ENCODE measurements at places on chromosomes 13 and 19.

GRCh38 chr13:52161181-52161646 is 1.8 kb upstream of the NEK3 start:
- no peak for DNase-seq

- no peak for DNase-seq
Measured at GRCh38 chr19:16106121-16106520, 5.6 kb upstream of the RAB8A start.

DNA sequence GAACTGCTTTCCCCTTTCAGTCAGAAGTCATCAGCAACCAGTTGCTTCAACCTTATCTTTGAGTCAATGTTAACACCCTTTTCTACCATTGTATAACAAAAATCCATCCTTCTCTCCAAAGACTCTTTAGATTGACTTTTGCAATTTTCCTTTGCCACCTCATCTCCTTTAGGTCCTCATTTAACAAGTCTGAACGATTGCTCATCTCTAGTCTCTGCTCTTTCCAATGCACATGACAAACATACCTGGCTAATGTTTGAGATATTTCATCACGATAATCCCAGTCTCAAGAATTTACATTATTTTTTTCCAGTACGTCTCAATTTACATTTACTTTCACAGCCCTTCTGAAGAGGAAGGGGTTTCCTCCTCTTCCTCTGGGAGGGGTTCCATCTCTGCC is 127.5 kb downstream of the KLF12 start:
- no peak for DNase-seq

DNA sequence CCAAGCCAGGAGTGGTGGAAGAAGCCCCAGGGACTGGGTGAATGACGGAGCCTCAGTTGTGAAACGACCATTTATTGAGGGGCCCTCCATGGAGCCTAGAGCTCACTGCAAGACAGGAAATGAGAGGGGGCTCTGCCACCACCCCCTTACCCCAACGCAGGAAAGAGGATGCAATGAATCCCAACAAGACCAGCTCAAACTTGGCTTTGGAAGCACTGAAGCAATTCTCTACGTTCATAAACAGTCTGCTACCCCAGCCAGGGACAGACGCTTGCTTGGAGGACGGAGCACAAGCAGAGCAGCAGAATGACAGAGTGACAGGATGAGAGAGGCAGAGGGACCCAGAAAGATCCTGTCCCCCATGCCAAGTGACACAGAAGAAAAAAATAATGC is 1.0 kb downstream of the PRKACA start:
- DNase-seq: no peak

- no peak for DNase-seq
Measured at GRCh38 chr19:13640611-13641010, 123.7 kb upstream of the MRI1 start.

DNA sequence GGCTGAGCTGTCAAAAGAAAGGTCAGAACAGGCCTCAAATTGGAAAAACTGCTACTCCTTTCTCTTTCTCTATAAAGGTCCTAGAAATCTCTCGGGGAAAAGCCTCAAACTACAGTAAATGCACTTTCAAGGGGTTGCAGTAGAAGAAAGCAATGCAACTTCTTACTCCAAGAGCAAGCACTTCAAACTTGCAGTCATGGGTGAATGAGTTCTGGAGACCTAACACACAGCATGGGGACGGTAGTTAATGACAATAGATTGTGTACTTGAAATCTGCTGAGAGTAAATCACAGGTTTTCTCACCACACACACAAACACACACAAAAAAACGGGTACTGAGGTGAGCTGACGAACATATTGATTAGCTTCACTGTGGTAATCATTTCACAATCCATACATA is 11.8 kb downstream of the TUBGCP3 start:
- DNase-seq: no peak

DNA sequence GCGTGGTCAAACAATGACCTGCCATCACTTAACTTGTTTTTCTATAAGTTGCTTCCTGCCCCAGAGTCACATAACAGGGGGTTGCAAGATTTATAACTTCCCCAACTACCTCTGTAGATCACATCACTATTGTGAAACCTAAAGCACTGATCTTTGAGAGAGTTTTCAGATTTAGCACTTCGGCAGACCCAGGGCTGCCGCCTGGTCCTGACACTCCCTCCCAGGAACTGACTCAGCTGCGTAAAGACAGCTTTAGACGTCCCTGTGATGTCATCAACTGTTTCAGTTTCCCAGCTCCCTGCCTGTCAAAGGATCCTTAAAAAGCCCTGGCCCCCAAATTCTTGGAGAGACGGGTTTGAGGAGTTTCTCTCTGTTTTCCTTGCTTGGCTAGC is 33.3 kb downstream of the IGFL2 start:
- no peak for DNase-seq

GRCh38 chr13:113835461-113836270 is 28.2 kb downstream of the GAS6 start:
- peak; percentile 27 for DNase-seq

- no peak for DNase-seq
Measured at GRCh38 chr19:44927746-44928145, 13.3 kb downstream of the APOC1 start.

DNA sequence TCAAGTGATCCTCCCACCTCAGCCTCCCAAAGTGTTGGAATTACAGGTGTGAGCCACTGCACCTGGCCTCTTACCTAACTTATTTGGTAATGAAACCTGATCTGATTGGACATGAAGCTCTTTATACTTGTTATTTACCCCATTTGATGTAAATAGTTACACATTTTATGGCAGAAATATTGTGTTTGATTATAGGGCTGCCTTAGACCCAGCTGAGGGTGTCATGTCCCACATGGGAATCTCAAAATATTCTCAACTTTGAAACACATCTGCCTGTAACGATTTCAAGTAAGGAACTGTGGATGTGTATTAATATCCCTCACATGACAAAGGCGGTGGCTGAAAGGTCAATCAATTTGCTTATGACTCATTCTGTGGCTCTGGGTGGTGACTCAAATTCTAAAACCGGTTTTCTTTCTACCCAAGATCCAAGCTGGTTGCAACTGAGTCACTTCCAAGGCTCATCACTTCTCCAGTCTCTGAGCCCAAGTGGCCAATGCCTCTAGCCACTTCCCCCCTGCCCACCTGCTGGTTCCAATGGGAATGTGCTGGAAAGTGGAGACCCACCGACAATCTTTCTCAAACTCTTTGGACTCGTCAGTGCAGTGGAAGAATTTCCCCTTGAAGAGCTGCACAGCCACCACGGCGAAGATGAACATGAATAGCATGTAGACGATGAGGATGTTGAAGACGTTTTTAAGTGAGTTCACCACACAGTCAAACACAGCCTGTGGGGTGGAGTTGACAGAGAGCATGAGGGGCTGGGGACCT is 110.9 kb downstream of the IER2 start:
- DNase-seq: no peak

DNA sequence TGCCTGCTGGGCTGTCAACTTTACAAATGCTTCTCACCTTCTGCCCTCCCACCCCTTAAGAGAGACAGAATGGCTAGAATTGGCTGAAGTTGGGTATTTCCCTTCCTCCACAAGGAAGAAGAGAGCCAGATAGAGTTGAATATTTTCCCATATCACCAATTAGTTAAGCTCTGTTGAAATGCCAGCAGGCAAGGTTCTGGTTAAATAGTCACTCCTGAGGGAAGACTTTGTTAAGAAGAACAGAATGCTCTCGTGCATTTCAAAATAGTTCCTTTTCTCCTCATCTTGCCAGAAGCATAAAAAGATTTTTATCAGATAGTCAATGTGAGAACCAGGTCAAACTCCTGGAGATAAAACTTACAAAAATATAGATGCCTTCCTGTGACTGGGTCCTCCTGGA is 2857.0 kb upstream of the PCDH20 start:
- DNase-seq: no peak

DNA sequence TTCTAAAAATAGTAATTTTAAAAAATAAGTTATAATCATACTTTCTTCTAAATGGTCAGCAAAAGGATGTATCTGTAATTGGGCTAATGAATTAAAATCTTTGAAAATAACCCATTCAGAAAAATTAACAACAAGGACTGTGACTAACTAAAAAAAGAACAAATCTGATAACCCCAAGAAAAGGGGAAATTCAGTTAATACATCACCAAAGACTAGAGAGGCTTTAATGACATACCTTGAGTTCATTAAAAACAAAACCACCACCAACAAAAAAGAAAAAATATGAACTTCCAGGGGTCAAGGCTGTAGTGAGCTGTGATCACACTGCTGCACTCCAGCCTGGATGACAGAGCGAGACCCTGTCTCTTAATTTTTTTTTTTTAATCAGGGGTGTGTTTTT is 121.8 kb downstream of the TBC1D4 start:
- DNase-seq: no peak

Measured in right hindlimb (tissue), 1 donor.